ENCODE measurements at places on chromosomes 5 and 9.

DNA sequence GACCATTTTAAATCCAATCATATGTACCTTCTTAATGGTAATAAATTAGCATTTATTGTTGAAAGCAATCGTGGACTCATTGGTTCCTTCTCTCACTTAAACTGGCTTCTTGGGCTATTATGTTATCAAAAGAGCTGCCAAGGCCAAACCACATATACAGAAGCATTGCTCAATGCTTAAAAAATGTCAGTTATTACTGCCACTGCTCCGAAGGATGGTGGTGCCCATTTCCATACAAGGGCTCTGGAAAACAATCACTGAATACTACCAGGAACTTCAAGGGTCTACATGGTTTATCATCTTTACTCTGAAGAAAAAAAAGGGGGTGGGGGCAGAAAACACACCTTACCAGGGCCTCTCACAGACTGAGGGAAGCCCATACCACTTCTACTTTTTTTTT is 104.3 kb downstream of the GNAQ start:
- no peak for DNase-seq

DNA sequence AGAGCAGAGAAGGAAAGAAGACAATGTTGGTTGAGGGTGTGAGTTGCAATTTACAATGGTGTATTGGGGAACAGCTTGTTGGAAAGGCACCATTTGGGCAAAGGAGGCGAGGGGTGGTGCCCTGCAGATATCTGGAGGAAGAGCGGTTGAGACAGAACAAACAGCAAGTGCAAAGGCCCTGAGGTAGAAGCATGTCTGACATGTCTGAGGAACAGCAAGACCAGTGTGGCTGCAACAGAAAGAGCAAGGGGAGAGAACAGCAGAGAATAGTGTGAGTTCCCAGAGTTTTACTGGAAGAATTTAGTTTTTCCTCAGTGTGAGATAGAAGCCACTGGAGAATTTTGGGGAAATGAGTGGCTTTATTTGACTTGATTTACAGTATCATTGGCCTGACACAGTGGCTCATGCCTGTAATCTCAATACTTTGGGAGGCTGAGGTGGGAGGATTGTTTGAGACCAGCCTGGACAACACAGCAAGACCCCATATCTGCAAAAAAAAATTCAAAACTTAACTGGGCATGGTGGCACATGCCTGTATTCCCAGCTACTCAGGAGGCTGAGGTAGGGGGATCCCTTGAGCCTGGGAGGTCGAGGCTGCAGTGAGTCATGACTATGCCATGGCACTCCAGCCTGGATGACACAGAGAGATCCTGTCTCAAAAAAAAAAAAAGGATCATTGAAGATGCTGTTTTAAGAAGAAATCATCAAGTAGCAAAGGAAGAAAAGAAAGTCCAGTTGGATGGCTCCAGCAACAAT is 13.6 kb downstream of the CMBL start:
- DNase-seq, result no peak

DNA sequence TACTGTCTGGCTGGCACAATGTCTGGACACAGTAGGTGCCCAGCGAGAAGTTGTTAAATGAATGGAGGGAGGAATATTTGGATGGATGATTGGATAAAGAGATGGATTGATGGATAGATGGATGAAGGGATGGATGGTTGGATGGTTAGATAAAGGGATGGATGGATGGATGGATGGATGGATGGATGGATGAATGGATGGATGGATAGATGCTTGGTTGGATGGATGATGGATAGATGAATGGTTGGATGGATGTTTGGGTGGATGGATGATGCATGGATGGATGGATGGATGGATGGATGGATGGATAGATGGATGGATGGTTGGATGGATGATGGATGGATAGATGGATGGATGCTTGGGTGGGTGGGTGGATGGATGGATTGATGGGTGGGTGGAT is 90.4 kb downstream of the UBE2QL1 start:
- no peak for DNase-seq

DNA sequence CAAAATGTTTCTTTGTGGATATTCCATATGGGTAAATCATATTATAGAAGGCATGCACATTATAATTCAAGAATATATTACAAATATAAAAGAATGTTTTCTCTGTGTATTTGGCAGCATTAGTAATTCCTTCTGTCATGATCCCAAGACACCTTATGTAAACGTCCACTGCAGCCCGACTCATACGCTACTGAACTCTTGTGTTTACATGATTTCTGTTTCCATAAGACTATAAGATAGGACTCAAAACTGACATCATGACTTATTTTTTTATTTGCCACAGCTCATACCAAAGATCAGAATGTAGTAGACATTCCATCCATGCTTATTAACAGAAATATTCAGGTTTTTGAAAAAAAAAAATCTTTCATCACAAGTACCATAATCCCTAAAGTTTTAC is 234.1 kb downstream of the AP3B1 start:
- DNase-seq, result no peak

- no peak for DNase-seq
Measured at GRCh38 chr9:32705059-32705458, 69.6 kb upstream of the TAF1L start.

GRCh38 chr5:139458580-139459407 is 3.7 kb downstream of the ECSCR start:
- DNase-seq, result peak; percentile 89

DNA sequence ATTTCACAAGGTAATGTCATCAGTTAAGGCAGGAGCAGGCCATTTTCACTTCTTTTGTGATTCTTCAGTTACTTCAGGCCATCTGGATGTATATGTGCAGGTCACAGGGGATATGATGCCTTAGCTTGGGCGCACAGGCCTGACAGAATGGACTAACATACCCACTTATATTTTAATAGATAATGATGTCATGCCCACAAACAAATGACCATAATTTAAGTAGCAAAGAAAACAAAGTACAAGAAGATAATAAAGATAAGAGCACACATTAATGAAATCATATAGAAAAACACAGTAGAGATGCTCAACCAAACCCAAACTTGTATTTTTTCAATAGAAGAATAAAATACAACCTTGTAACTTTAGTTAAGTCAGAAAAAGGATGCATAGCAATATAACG is 19.7 kb upstream of the TBC1D2 start:
- no peak for DNase-seq

GRCh38 chr5:90359073-90359920 is 50.3 kb downstream of the CETN3 start:
- no peak for DNase-seq

DNA sequence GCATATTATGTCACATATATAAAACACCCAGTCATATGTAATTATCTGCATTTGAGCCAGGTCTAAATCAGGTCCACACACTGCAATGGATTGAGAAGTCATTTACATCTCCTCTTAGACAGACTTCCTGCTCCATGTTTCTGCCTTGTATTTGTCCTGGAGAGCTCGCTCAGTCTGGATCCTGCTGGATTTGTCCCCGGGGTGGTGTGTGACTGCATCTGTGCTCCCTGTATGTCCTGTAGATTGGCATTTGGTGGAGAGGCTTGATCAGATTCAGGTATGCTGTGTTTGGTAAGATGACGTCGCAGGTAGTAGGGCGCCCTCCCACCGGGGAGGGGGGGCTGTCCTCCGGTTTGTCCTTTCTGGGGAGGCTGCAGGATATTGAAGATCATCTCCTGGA is 33.6 kb upstream of the IER5L start:
- DNase-seq, result no peak

GRCh38 chr9:91586282-91586681 is 162.7 kb upstream of the NFIL3 start:
- DNase-seq, result no peak

- no peak for DNase-seq
Measured at GRCh38 chr5:143896516-143896915, 84.6 kb downstream of the HMHB1 start.

DNA sequence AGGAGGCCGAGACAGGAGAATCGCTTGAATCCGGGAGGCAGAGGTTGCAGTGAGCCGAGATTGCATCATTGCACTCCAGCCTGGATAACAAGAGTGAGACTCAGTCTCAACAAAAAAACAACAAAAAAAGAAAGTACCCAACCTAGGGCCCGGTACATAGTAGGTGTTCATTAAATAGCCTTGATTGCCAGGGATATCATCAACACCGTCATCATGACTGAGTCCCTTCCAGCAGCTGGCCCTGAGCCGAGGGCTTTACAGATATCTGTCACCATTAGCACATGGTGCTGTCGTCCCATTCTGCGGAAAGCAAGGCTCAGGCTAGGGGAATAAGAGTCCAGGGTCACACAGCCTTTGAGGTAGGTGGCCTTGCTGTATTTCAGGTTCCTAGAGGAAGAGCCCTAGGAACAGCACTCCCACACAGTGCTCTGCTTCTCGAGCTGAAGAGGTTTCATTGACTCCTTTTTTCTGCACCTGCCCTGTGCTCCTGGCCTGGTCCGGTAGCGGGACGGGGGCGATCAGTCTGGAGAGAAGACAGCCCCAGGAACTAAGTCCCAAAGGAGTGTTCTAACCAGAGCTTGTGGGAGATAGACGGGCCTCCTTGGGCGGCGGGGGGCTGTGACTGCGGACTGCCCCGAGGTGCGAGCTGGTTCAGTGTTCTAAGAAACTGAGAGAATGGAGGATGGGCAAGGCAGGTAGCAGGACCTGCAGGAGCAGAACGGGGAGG is 48.2 kb downstream of the CXXC5 start:
- no peak for DNase-seq

- no peak for DNase-seq
Measured at GRCh38 chr5:158364367-158364766, 505.4 kb upstream of the CLINT1 start.

DNA sequence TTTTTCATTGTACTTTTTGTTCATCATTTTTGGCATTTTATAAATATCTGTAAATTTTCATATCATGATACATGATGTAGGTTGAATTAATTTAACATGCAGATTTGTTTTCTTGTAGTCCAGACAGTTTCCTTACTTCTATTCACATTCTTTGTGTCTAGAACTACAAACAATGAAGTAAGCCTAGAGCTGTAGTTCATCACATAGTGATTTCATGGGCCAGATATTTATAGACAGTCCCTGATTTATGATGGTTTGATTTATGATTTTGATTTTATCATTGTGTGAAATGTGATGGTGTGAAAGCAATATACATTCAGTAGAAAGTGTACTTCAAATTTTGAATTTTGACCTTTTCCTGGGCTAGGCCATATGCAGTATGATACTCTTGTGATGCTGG is 139.0 kb downstream of the ARHGEF28 start:
- no peak for DNase-seq

- no peak for DNase-seq
Measured at GRCh38 chr5:73663161-73663859, 37.3 kb downstream of the ARHGEF28 start.

Measured in CD4-positive, alpha-beta T cell treated with Interleukin-2 at 100 ng/mL for 4 hours (primary cell).